ENCODE measurements at places on chromosomes 3 and 15.

DNA sequence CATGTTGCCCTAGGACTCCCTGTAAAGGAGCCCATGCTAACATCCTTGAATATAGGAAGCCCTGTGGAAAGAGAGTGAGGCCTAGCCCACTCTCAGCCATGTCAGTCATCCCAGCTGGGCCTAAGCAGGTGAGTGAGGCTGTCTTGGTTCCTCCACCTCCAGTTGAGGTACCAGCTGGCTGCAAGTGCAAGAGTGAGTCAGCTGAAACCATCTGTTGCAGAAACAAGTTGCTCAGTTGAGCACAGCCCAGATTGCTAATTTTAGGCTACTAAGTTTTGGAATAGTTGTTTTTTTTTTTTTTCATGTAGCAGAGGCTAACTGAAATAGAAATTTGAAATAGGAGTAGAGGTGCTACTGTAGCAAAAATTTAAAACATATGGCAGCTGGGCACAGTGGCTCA is 43.7 kb upstream of the ADPGK start:
- DNase-seq = no peak

GRCh38 chr3:98985431-98985830 is 83.9 kb upstream of the DCBLD2 start:
- no peak for DNase-seq

DNA sequence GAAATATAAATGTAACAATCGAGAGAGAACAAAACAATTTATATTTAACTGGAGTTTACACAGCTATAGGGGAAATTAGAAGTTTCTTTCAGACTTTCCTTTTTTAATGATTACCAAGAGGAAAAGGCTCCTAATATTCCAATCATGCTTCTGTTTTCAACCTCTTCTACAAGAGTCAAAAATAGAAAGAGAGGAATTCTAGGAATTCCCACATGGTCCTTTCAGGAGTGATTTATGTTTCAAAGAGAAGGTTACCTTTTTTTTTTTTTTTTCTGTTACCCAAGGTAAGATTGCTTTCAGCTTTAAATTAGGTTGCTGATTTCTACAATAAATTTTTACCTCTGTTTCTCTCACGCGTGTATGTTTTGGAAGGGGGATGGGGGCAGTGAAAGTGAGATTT is 355.3 kb upstream of the DCBLD2 start:
- no peak for DNase-seq

DNA sequence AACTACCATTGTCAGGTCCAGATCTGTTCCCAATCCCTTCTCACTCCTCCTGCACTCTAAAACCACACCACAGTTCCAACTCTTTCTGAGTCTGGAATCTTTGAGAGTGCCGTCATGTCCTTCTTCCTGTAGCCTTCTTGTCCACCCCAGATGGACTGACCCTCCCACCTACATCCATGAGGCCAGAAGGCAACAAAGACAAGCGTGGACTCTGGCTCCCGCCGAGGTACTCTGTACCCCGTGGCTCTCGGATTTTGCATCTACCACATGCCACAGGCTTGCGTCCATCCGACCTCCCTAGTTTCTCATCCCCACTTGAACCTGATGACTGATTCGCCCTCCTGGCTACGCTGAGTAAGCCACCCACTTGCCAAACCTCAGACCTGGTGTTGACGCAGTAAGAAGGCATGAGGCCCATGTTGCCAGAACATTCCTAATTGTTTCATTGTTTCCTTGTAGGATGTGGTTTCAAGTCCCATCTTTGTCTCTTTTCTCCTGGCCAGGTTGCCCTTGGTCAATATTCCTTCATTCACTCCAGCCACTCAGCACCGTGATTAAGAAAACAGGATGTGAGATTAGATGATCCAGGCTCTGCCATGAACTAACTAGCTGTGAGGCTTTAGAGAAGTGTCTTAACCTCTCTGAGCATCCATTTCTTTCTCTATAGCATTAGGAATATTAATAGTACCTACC is 1.1 kb upstream of the ZBTB38 start:
- DNase-seq = peak; percentile 96

- DNase-seq = no peak
Observed at GRCh38 chr15:51667478-51667877, 13.8 kb upstream of the SCG3 start.

DNA sequence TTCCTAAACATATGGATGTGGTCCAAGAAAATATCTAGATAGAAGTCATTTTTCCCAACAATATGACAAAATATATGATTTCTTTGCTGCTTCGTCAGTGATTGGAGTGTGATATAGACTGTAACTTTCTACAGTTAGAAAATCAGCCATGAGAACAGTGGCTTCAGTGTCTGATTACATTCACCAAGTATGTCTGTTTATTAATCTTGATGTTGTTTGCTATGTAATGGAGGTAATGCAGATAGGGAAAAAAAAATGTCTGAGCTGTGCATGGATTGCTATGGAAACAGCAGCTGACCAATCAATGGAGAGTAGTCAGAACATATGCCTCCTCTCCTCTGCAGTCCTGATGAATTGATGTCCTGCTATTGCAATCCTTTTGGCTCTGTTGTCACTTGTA is 72.3 kb upstream of the GAP43 start:
- DNase-seq = no peak

- DNase-seq = peak; percentile 51
Observed at GRCh38 chr3:4575381-4575780, 82.2 kb downstream of the ITPR1 start.

DNA sequence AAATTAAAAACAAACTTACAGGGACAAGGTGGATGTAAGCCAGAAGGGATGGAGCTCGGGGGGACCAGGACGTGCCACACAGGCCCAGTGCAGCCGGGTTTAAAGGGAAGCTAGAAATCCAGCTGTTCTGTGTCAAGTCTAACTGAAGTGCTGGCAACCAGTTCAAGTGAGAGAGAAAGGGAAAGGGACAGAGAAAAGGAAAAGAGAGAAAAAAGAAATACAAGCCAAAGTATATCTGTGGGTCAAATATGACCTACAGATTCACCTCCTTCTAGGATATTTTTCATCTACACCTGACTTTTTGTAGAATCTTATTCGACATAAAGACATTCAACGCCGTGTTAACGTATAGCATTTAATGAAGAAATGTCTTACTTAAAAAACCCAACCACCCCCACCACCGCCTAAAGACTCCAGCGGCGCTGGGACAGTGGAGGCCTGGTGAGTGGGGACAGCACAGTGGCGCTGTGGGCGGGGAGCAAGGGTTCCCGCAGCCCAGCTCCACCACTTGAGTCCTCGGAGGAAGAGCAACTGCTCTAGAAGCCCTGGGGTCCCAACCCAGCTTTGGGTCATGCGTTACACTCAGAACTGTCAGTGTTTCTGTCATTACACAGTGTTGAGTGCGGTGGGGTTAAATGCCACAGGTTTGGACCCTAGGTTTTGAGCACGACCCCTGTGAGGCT is 62.3 kb downstream of the CHSY1 start:
- no peak for DNase-seq

- DNase-seq = no peak
Observed at GRCh38 chr3:62131620-62132019, 241.7 kb downstream of the FEZF2 start.

- no peak for DNase-seq
Observed at GRCh38 chr15:54599386-54599785, 597.4 kb downstream of the RSL24D1 start.

GRCh38 chr15:29106116-29106515 is 163.5 kb downstream of the NSMCE3 start:
- no peak for DNase-seq

DNA sequence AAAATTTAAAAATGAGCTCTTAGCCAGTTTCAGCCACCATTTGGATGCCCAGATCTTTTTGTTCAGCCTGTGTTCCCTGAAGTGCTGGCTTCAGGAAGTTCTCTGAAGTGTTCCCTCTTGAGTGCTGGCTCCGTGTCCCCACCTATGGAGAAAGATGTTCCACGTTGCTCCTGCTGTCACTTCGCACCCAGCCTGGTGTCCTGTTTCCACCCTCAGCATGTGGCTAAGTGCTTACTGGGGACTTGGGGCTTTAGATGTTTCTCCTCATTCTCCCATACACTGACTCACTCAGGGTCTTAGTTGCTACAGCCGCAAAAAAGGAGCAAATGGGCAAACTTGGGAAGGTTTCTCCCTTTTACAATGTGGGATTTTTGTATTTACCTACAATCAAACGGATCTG is 16.6 kb downstream of the CHCHD6 start:
- DNase-seq = no peak

DNA sequence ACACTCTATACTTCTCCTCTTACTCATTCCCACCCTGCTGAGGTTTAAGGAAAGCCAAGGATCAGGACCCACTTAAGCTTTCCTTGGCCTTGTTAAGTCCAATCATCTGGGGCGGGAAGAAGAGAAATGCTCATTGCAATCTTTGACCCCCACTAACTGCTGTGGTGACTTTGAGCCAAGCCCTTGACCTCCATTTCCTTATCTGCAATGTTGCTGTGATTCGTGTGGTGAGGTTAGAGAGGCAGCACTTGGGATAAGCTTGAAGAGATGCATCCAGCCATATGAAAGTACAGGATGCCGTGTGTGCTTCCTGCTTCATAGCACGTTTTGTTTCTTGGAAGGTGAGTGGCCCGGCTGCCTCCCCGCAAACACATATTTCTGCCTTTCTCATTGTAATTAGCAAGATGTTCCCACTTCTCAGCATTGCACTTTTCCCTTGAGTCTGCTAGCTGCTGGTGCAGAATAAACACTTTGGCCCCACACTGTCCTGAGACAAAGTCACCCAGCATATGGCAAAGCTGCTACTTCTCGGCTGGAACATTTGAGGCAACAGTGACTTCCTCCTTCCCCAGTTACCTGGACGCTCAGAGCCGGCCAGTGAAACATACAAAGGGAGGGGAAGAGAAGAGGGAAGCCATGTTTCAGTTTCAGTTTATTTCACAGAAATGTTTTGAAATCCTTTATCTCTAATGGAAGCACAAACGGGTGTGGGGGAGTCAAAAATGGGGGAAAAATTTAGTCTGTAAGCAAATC is 10.5 kb upstream of the NUDT16 start:
- no peak for DNase-seq

DNA sequence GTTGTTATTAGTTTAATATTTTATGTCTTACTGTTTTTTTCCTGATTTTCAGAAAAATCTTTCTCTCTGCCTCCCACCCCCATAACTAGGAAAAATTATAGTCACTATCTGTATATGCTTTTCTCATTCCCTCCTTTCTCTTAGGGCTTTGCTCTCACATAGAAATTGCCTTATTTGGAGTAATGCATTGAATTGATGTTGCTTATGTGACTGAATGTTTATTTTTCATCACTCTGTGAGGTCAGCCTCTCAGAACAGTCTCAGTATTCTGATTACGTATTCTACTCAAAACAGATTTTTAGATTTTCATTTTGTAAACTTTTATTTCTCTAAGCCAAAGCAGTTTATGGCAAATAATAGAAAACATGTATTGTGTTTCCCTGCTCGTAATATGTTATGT is 121.0 kb downstream of the SLMAP start:
- DNase-seq = no peak

- DNase-seq = no peak
Observed at GRCh38 chr15:89078851-89079810, 9.1 kb upstream of the ABHD2 start.

DNA sequence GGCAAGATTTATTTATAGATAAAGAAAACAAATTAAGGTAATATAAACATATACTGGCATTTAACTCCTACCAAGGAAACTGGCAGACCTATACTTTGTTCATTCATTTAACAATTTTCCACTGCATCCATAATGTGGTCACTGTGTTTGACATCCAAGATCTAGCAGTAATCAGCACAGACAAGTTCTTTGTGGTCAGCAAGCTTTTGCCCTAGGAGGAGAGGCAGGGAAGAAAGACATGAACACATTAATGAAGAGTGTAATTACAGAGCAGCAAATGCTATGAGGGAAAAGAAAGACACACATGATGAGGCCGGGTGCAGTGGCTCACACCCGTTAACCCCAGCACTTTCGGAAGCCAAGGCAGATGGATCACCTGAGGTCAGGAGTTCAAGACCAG is 34.4 kb downstream of the SUCLG2 start:
- no peak for DNase-seq

- DNase-seq = no peak
Observed at GRCh38 chr3:119388577-119388976, 74.8 kb downstream of the TMEM39A start.

- no peak for DNase-seq
Observed at GRCh38 chr3:180283251-180283650, 246.5 kb upstream of the PEX5L start.

- DNase-seq = no peak
Observed at GRCh38 chr3:192490720-192491119, 236.6 kb downstream of the FGF12 start.

- peak; percentile 54 for DNase-seq
Observed at GRCh38 chr15:34988027-34988902, at the start of gene ZNF770. ZNF770 (minus strand) TSS chr15:34988287; CDS start chr15:34983434, 4,853 bp downstream.

- no peak for DNase-seq
Observed at GRCh38 chr15:92009162-92009561, 155.7 kb downstream of the SLCO3A1 start.

GRCh38 chr15:33111041-33111451 is 83.5 kb downstream of the FMN1 start:
- DNase-seq = no peak

GRCh38 chr15:98920091-98920880 is 87.3 kb downstream of the PGPEP1L start:
- no peak for DNase-seq

- DNase-seq = no peak
Observed at GRCh38 chr3:149000206-149000745, 8.9 kb downstream of the GYG1 start.

GRCh38 chr3:49341996-49342395 is 2.1 kb upstream of the USP4 start:
- no peak for DNase-seq

GRCh38 chr3:59247402-59247841 is 197.6 kb upstream of the CFAP20DC start:
- DNase-seq = no peak

DNA sequence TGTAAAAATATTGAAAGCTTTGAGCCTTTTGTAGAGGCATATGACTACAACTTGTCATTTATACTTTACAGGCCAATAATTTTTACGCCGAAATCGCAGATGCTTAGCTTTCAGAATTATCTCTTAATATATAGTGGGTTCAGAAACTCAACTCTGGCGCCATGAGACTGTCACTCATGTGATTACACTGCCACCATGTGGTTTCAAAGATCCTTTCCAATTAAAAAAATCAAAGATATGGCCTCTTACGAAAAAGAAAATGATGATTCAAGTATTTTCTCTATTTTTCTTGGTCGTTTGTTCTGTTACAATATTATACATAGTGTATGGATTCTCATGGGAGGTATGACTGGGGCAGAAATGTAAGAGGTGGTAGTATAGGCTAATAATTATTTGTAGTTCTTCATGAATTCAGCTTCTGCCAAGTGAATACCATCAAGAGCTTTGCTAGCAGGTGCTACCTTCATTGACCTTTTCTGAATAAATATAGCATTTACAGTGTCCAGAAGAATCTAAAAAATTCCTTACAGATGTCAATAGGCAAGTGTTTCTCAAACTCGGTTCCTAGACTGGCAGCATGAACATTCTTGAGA is 751.7 kb upstream of the GOLIM4 start:
- peak; percentile 30 for DNase-seq

GRCh38 chr3:165390166-165390565 is 194.0 kb upstream of the SLITRK3 start:
- DNase-seq = no peak

- peak; percentile 63 for DNase-seq
Observed at GRCh38 chr15:70318594-70319465, 221.1 kb upstream of the TLE3 start.

Data from stromal cell of bone marrow (primary cell).